NB4 (cell line): ENCODE measurements at places on chromosomes 1 and 21.

DNA sequence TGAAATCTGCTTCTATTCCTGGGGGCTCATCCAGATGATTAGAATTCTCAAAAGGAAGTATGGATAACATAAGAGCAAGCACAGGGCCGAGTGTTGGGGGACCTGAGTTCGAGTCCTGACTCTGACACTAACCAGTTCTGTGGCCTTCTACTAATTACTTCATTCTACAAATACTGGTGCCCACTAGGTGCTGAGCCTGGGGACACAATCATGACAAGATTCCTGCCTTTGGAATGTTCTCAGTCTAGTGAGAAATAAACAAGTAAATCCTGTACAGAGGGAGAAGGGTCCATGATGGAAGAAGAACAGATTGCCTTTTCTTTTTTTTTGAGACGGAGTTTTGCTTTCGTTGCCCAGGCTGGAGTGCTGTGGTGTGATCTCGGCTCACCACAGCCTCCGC, 2.2 kb upstream of the NUAK2 start:
- DNase-seq = no peak

- DNase-seq = peak; percentile 51
Measured at GRCh38 chr1:2786329-2787162, 14.9 kb downstream of the TTC34 start.

DNA sequence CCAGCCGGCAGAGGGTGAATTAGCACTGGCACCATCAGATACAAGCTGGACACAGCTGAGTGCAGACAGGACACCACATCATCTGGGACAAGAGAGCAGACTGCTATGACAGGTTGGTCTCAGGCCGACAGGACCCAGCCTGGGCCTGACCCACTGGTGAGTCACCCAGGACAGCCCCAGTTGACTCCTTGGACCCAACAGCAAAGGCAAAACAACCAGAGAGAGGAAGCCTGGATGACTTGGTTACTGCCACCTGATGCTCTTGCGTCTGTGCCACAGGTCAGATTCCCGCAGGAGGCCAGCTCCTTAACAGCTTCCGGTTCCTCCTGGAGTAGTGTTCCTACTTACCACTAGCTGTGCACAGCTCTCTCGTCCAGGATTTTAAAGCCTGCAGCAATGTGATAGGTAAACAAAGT, 18.5 kb downstream of the CCN1 start:
- DNase-seq = no peak

DNA sequence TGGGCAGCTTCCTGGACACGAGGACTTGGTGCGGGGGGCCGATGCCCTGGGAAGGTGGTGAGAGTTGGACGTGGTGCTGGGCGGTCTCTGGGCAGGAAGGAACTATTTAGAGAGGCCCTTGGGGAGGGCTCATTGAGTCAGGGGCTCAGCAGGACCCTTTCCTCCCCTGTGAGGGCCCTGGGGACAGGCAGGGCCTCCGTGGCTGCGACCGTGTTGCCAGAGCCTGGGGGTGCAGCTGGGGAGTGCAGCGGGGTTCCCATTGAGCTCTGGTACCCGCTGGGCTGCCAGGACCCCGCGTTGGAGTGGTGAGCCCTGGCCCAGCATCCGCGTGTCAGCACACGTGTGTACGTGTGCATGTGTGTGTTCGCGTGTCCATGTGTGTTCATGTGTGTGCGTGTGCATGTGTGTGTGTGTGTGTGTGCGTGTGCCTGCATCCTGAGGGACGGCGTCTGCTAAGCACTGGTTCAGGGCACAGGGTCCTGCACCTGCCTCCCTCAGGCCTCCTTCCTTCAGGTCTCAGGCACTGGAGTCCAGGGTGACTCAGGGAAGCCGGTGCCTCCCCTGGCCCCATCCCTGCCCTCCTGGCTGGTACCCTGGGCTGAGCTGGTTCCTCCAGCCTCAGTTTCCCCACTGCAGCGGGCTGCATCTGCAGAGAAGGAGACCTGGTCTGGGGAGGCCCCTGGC, 10.7 kb downstream of the RNF223 start:
- peak; percentile 42 for DNase-seq

GRCh38 chr21:29163341-29164115, 33.1 kb downstream of the MAP3K7CL start:
- peak; percentile 25 for DNase-seq

DNA sequence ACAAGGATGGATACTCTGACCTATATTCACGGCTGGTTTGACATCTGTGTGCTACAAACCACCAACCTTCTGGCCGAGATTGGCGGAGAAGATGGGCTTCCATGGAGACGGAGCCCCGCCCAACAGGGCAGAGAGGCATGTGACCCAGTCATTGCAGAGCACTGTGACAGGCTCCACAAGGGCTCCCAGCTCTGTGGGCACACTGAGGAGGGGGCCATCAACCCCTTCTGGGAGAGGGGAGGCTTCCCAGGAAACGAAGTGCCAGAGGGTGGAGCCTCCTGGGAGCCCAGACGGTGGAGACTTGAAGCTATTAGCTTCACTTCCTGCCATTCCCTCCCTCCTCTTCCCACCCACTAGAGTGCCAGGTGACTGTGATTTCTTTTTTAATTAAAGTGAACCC, 71.6 kb upstream of the IFFO2 start:
- DNase-seq = no peak

DNA sequence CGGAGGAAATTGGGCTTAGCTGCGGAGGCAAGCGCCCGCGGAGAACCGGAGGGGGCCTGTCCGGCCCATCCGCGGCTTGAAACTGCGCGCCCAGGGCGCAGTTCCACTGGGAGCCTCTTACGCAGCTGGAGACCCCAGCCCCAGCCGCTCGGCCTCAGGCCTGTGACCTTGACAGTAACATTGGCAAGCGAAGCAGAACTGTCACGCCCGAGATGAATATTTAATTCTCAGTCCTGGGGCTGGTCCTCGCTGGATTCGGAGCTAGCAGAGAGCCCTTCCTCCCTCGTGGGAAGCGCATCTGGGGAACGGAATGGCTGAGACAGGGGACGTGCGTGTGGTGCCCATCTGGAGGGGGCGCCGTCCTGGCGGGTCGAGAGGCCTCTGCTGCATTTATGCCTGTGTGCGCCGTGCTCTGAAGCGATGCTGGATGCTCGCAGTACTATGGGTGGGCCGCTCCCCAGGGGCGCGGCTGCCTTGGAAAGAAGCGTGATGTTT, 928 bp downstream of the SLC6A17 start:
- no peak for DNase-seq

DNA sequence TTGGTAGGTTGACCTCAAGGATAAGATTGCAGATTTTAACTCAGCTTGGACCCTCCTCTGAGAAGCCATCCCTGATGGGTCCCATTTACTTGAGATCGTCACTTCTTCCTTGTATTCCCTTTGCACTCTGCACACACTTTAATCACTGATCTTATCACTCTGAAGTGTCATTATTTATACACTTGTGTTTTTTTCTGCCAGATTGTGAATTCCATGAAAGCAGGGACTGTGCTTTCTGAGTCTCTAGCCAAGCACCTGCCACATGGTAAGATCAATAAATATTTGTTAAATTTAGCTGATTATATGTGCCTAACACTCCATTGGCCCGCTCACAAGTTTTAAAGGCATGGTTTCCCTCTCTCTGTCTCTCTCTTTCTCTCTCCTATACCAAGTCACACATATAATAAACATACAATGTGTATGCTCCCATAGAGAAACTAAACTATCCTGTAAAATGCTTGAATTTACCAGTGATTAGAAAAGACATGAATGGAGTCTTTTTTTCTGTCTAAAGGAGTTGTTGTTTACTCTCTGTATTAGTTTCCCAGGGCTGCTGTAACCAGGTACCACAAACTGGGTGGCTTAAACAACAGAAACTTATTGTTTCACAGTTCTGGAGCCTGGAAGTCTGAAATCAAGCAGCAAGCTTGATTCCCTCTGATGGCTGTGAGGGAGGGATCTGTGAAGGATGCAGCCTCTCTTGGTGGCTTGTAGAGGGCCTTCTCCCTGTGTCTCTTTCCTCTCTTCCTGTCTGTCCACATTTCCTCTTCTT, 105.2 kb upstream of the GADD45A start:
- DNase-seq = no peak

DNA sequence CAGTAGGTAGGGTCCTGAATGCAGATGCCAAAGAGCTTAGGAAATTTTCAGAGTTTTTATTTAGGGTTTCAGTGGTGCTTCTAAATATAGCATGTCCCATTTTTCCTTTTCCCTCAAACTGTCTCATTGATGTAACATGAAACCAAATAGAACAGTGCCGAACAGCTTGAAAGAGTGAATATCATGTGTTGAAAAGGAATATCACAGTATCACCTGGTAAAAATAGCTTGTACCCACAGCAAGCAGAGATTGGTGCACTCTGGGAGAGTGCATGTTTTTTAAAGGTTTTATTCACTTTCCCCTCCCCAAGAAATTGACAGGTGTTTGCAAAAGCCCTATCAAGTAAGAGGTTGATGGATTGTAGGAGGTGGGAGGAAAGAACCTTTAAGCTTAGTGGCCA, 41.9 kb upstream of the ELAVL4 start:
- no peak for DNase-seq

GRCh38 chr21:44949161-44949778, 9.4 kb downstream of the SLX9 start:
- DNase-seq = no peak

DNA sequence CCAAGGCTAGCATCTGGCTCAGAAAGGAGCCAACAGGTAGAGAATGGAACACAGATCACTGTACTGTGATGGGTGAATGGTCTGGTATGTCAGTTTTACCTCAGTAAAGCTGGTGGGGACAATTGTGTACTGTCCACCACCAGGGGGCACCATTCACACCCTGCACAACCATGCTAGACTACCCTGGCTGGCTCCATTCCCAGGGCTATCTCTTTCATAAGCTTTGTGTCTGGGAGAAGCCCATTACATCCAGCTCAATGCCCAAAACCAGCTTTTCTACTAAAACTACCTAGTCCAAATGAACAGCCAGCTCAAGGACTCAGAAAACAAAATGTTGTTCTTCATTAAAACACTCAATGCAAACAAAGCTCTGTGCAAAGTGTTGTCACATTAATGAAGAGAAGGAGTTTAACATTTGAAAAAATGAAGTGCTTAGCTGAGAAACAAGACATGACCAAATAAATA, 62.0 kb upstream of the RASAL2 start:
- peak; percentile 79 for DNase-seq

GRCh38 chr1:169451218-169451824, 24.0 kb upstream of the CCDC181 start:
- no peak for DNase-seq

GRCh38 chr1:41284121-41284520, 42.0 kb upstream of the SCMH1 start:
- DNase-seq = no peak

DNA sequence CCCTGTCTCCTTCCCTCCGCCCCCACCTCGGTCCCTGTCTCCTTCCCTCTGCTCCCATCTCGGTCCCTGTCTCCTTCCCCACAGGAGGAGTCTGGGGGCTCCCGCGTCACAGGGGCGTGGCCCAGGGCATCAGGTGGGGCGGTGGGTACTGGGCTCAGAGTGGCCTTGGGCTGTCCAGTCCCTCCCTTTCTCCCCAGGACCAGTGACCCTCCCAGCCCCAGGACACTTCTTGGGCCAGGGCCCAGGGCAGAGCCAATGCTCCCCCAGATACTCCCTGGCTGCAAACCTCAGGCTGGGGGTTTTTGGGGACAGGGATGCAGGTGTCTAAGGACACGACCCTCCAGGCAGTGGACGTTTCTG, 6.8 kb upstream of the RNF223 start:
- DNase-seq = no peak

DNA sequence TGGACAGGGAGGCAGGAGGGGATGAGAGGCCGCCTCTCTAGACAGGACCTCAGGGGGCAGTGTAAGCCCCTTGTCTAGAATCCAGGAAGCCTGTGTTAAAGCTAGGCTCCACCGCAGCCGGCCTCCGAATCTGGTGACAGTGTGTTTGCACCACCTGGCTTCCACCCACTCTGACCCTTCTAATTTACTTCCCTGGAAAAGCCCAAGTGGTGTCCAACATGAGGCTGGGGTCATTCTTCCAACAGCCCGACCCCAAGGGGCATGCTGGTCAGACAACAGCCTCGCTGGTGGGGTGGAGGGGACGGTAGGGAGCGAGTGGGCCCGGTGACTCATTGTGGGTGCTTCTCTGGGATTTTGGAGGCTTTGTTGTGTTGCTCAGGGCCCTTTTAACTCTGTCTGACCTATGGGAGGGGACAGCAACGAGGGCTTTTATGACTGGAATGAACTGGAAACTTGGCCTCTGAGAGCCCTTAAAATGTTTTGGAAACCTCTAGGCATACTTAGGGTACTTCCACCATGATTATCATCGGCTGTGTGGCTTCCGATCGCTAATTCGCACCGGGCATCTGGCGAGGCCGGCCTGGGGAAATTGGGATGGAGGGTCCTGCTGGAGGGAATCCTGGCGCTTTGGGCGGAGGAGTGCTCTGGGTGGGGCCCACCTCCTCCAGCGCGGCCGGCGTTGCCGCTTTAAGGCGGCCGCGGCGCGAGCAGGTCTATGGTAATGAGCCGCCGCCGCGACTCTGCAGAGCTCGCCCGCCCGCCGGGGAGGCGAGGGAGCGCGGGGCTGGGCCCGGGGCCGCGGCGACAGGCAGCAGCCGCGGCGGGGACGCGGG, at the start of gene CELSR2:
CELSR2 (plus strand) TSS at position 743 of the 833 bp plus-strand sequence. CDS start 541 bp downstream, outside the sequence.
- DNase-seq = peak; percentile 77
